ENCODE measurements at places on chromosomes 3 and 15.

DNA sequence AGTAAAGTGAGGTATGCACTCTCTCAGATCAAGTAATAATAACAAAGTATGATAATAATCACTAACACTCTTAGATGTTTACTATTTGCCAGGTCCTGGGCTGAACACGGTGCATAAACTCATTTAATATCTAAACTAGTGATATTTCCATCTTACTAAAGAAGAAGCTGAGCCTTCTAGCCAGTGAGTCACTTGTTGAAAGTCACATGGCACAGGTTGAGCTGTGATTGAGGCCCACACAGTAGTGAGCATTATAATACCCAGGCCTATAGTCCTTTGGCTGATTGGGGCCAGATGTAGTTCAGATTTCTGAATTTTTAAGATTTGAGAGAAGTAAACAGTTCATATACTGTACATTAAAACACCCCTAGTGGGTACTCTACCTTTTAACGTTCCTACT is 93.2 kb upstream of the CCDC80 start:
- no peak for DNase-seq

- no peak for DNase-seq
Measured at GRCh38 chr15:39243396-39243795, 337.5 kb upstream of the THBS1 start.

DNA sequence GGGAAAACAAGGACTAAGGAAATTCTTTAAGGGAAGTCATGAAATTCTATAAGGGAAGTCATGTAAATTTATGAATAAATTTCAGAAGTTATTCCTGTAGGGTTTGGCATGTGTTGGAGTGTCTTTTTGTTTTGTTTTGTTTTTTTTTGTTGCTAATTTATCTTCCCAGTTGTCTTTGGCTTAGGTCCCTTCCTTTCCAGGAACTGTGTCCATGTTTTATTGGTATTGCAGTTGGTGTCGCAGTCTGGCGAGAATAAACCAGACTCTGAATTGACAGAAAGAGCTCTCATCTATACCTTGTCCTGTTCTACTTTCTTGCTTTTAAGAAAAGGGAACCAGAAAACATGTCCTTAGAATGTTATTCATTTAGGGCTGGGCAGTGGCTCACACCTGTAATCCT is 57.6 kb downstream of the SGO1 start:
- no peak for DNase-seq

DNA sequence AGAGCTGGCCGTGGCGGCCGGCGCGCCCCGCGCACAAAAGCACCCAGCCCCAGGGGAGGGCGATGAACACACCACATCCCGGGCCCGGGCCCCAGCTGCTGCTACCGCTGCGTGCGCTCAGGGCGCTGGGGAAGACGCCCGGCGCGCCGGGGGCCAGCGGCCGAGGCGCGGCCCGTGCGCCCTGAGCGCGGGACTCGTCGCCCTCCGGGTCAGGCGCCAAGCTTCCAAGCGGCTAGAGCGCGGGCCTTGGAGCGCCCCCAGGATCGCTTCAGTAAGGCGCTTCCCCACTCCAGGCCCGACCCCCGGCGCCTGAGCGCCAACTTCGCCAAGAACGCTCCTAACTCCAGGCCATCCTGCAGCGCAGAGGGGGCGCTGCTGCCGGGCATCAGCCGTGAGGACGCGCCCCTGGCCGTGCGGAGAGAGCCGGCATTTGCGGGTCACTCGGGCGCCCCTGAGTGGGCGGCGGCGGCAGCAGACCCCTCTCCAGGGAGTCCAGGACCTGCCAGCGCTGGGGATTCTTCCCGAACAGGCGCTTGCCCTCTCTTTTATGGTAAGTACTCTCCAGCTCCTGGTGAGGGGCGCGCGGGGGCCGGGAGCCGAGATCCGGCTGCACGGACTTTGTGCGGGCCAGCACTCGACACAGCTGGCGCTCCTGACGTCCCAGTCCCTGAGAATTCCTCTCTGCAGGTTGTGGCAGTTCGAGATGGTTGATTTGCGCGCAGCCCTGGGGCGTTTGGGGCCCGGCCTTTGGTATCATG is 475 bp downstream of the SPSB4 start:
- DNase-seq = no peak

DNA sequence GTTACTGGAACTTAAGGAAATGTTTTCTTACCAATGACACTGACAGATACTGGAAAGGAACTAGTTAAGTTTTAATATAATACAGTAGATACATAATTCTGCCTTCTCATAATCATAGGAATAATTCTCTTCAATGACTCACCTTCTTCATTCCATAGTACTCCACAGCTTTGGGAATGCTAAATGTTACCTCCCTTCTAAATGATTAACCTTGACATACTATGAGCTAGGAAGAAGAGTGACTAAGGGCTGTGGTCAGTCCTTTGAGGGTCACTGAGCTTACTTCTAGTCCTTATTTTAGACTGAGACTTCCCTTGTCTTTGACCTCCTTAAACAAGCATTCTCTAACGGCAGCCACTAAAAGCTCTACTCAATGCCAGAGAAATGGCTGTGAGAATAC is 69.6 kb upstream of the PPIB start:
- DNase-seq = no peak

- DNase-seq = no peak
Measured at GRCh38 chr15:92393071-92393979, at the start of gene ST8SIA2. Gene ST8SIA2, plus strand, starts transcription at chr15:92393881. Its CDS starts 184 bp downstream, at chr15:92394065.

DNA sequence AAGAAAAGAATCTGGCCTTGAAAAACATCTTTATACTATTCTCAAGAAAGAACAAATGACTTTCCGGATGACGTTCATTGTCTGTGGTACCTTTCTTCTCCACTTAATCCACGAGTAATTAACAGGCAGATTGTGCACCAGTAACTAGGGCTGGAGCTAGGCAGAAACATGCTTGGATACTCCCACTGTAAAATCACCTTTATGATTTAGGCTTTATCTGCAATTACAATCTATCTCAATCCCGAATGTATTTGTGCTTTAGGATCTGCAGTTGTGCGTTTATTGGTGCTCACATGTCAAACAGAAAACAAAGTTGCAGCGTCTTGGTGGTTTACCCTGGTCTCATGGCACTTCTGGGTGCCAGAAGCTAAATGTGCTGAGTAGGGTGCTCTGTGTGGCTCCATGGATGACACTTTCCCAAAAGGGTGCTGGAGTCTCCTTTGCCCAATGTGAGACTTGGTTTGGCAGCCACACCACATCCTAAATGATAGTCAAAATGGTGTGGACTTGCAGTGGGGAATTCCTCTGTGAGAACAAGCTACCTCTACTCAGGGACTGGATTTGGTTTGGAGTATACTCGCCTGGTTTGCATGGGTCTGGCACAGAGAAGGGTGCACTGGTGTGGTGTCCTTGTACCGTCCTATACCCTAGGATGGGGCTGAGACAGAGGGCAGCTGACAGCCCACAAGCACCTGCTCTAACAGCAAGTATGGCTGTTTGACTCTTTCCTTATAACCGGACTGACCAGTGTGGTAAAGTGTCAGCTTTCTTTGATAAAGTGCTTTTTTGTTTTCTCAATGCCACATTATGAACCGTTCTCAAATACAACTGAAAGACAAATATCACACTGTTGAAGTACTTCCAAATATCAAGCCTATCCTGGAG is 7.7 kb downstream of the SERP1 start:
- DNase-seq = no peak

DNA sequence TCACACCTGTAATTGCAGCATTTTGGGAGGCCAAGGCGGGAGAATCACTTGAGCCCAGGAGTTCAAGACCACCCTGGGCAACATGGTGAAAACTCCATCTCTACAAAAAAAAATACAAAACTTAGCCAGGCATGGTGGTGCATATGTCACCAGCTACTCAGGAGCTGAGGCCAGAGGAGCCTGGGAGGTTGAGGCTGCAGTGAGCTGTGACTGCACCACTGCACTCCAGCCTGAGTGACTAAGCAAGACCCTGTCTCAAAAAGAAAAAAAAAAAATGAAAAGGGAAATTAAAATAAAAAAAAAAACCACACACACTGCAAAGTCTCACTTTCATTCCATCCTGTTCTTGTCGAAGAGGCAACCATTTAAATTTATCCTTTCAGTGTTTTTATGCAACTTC is 100.8 kb upstream of the PIAS1 start:
- DNase-seq = no peak

- DNase-seq = no peak
Measured at GRCh38 chr3:14211621-14212020, 33.0 kb downstream of the LSM3 start.

- DNase-seq = no peak
Measured at GRCh38 chr15:76947454-76947853, 15.9 kb downstream of the RCN2 start.

GRCh38 chr3:104628185-104628789 is 738.4 kb upstream of the ALCAM start:
- peak; percentile 20 for DNase-seq
